ENCODE measurements at places on chromosomes 3 and 15.
A peak's percentile ranks its signal among the peaks of the same experiment; 100 is the strongest.

DNA sequence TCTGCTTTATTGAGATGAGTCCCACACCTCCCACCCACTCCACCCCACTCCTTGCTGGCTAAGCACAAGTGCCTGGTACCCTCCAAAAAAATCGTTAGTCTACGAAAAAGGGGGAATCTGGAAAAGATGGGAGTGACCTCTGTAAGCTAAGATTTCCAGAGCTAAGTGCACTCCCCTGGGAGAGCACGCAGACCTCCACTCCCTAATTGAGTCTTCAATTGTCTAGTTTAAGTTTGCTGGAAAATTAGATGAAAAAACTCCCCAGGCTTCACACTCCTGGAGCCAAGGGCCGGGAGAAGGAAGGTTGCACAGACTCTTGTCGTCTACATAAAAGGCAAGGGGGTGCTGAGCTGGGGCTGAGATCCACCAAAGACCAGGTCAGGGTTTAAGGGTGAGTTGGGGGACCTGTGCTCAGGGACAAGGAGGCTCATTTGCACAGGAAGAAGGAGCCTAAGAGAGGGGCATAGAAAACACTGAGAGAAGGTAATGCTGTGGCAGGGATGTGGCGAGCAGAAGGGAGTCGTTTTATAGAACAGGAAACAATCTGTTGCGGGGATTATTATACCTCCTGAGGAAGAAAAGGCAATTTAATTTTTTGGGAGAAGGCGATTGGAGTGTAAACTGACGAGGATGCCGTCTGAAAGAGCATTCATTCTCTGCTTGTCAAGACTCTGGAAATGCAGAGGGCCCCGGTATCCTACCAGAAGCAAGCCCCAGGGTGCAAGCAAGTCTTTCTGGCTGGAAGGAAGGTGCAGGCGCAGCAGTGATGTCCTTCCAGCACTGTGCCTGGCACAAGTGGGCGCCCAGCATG is 126.5 kb upstream of the DLG1 start:
- no peak for DNase-seq

DNA sequence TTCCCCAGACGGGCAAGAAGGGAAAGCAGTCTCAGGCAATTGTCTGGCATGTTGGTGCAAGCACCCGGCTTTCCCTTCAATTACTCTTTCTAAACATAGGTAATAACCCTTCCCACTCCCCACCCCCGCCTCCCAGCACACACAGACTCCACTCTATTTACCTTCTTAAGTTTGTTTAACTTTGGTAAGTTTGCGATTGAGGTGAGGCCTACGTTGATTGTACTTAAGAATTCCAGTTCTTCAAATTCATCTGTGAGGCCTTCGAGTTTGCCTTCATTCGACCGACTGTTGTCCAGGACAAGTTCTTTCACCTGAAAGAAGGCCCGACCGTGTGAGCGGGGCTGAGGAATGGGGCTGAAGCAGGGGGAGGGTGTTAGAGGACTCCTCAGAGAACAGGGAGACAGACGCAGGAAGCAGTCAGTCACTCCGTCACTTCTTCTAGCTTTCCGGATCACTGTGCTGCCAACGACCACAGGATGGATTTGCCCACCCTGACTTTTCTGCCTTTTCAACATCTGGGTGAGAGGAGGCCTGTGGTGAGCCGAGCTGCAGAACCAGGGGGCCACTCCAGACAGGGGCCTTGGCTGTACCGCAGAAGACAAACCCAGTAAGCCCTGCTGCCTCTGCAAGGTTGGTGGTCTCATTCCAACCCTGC is 33.0 kb downstream of the ANP32A start:
- DNase-seq, result no peak

- no peak for DNase-seq
Observed at GRCh38 chr3:94440767-94441493, 378.1 kb downstream of the NSUN3 start.

GRCh38 chr3:172876297-172876696 is 125.8 kb downstream of the ECT2 start:
- no peak for DNase-seq

- DNase-seq, result no peak
Observed at GRCh38 chr3:157204431-157204830, 44.5 kb upstream of the CCNL1 start.

- DNase-seq, result no peak
Observed at GRCh38 chr3:4531478-4532025, 38.4 kb downstream of the ITPR1 start.

- no peak for DNase-seq
Observed at GRCh38 chr3:38992117-38992760, 59.5 kb downstream of the SCN11A start.

DNA sequence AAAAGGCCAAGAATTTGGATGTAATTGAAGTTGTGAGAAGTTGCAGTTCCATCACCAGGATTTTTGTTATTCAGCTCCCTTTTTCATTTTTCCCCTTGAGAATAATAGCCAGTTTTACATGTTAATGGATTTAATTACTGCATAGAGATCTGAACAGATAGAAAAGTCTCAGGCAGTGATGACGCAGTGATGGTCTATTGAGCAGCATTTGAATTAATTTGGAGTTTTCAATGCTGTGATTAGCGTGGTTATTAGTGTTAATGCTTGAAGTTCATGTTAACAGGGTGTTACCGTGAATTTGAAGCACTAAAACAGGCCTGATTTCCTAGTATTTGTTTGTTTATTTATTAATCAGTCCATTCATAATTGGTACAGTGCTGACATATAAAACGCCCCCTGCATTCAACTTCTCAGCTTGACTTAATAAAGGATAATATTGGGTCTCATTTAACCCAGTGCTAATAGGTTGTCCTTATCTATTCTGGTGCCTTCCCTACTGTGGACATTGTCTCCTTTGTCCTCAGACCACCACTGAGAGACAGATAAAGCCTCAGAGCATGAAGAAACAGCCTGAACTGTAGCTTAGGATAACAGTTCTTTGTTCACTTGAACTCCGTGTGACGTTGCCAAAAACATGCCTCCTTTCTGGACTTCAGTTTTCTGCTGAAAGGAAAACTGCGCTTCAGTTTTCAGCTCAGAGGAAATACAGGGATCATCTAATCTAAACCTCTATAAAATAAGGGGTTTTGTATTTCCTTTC is 82.4 kb downstream of the RTP4 start:
- no peak for DNase-seq

DNA sequence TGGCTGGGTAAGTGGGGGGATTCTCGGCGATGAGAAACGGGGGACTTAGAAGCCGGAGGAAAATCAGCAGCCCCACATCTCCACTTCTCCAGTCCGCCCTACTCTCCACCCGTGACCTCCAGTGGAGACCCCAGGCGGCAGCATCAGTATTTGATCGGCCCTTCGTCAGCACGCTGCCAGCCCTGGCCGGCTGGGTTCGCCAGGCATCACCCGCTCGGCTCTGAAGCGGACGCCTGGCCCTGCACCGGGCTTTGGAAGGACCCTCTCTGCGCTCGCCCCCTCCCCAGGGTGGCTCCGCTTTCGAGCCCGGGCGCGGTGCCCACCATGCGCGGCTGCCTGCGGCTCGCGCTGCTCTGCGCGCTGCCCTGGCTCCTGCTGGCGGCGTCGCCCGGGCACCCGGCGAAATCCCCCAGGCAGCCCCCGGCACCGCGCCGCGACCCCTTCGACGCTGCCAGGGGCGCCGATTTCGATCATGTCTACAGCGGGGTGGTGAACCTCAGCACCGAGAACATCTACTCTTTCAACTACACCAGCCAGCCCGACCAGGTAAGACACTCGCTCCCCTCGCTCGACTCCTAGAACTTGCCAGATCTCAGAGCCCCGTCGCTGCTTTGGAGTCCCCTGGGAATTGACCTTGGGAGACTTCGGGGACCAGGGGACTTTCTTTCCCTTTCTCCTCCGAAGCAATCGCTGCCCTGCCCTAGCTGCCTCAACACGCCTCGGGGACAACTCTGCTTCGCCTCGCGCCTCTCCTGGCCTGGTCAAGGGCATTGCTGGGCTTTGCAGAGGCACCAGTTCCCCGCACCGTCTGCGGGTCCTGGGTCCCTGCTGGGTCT is 561 bp downstream of the SIDT1 start:
- peak; percentile 59 for DNase-seq

- DNase-seq, result no peak
Observed at GRCh38 chr15:100973351-100974111, 54.4 kb downstream of the LRRK1 start.

DNA sequence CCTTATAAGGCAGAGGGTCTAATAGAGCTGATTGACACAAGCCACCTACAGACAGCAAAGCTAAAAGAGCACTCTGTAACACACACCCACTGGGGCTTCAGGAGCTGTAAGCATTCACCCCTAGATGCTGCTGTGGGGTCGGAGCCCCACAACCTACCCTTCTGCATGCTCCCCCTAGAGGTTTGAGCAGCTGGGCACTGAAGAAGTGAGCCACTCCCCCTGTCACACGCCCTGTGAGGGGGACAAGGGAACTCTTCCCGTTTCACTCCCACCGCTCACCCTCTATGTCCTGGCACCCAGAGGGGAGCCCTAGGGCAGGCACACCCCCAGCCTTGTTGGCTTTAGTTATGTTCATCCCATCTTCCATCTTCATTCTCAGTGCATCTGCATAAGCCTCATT is 9.4 kb upstream of the CSTA start:
- no peak for DNase-seq

DNA sequence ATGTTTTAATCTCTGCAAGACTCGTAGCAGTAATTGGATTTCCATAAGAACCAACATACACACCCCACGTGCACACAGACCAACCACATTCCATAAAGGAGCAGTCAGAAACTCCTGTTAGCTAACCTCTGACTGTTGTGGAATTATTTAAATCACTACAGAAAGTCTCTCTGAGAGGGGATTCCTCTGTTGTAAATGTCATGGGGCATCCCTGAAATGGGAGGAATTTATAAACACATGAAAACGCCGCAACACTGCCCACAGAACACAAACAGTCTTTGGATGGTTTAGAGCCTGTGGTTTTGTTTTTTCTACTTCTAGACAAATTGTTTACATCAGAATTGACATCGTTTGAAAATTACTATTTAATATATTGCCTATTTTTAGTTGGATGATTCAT is 740.1 kb upstream of the GRM7 start:
- no peak for DNase-seq

DNA sequence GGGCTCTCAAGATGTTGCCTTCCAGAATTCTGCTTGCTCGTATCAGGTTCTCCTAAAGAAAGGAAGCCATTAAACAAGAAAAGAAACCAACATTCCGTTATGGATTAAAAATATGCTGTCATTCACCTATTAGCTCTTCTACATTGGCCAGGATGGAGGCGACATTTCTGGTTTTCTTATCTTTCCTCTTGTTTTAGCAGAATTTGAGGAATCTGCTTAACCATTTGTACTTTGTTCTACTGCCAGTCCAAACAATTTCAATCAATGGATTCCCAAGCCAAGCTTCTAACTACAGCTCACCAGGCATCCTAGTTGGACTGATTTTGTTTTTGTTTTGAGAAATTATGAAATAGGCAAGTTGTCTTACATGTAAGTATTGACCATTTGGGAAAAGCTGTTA is 164.6 kb upstream of the TSC22D2 start:
- DNase-seq, result no peak

DNA sequence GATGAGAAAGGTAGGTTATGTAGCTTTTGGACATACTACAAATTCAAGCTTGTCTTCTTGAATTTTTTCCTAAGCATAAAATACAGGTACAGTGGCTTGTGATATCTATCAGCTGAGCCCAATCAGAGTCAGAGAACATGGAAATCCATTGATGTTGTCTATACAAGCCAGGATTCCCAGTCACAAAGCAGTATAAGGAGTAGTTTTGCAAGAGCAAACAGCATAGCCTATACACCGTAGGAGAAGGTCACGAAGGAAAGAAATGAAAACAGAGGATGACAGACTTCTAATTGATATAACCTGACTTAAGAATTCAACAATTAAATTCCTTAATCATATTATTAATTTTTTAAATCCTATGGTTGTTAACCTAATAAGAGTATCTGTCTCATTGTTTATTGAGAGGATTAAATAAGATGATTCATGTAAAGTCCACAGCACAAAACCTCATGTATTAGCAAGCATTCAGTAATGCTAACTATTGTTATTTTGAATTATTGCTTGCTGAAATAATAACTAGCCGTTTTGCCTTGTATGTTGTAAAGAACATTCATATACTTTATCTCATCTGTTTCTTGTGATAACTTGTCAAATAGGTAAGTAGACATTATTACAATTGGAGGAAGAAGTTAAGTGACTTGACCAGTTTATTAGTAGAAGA is 276.6 kb upstream of the ZPLD1 start:
- DNase-seq, result no peak

DNA sequence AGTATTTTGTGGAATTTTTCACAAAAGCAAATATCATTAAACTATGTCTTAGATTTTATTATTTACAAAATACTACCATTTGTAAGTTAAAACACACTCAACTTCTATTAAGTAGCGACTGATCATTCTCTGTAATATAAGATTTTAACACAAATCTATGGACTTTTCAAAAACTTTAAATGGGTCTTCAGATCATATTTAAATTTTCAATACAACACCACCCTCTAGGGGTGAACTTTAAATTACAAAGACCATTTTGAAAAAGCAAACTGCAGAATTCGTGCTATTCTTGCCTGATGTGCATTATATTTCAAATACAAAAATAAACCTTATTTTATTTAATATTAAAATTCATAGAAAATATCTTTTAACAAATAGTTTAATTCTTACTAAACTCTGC is 8.2 kb upstream of the VGLL4 start:
- DNase-seq, result no peak

DNA sequence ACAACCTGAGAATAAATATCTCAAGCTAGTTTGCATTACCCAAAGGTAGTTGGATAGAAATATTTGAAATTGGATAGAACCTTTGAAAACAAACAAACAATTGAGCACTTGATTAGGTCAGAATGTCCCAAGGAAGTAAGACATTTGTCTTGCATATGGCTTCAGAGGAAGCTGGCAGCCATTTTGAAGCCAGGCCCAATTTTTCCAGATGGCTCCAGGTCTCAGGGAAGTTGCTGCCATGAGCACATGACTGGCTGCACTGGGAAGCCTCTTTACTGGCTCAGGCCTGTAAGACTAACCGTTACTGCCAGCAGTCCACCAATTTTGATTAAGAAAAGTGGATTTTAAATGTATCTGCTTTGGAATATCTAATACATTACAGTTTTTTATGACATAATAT is 448.9 kb upstream of the DPH6 start:
- DNase-seq, result no peak

DNA sequence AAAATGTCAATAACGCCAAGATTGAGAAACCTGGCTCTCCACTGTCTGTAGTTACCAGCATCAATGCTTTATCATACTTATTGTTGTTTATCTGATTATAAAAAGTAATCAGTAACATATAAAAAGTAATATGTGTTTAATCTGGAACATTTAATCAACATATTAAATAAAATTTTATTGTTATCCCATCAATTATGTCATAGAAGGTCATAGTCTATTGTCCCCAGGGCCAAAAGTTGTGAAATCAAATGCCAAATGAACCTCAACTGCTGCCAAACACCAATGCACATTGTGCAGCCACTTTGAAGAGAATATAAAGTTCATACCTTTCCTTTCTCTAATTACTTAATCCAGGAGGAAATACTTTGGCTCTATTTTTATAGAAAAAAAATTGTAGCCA is 106.6 kb downstream of the EOMES start:
- no peak for DNase-seq

- DNase-seq, result no peak
Observed at GRCh38 chr3:42712688-42713372, 10.2 kb upstream of the HHATL start.

- no peak for DNase-seq
Observed at GRCh38 chr3:121637922-121638321, 22.8 kb downstream of the HCLS1 start.
